ENCODE measurements at places on chromosomes 3 and 15.

GRCh38 chr3:27342267-27342666, 26.9 kb downstream of the NEK10 start:
- DNase-seq = no peak

DNA sequence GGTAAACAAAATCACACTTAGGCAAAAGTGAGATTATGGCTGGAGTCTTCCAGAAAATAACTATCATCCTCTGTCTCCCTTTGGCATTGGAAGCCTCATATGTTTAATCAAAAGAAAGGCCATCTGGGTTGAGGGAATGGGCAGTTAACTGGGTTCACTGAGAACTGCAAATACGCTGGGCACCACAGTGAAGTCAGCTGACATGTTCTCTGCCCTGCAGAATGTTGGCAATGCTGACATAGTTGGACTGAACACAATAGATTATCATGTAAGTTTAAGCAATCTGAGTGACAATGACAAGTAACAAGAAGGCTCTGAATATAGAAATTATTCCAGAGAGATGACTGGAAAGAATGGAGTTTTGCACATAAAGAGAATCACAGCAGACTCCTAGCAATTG, 43.8 kb upstream of the SLC25A26 start:
- DNase-seq = no peak

DNA sequence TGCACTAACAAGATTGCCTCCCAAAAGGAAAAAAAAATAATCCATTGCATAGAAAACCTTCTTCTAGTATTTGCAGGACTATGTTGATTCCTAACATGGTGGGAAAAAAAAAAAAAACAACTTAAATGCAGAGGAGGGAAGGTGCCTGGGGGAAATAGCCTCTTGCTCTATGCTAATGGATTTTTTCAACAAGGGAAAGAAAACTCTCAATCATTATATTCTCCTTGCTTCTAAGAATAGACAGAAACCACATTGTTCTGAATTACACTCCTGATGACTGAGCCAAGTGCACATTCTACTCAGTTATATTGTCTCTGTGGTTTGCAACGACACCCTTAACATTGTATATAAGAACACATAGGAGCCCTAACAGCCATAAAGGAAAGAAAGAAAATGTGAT, 760.2 kb downstream of the NAALADL2 start:
- DNase-seq = no peak

- no peak for DNase-seq
Measured at GRCh38 chr3:194246709-194247349, 104.3 kb downstream of the CPN2 start.

GRCh38 chr15:72229947-72230196, 1.1 kb downstream of the PKM start:
- no peak for DNase-seq

DNA sequence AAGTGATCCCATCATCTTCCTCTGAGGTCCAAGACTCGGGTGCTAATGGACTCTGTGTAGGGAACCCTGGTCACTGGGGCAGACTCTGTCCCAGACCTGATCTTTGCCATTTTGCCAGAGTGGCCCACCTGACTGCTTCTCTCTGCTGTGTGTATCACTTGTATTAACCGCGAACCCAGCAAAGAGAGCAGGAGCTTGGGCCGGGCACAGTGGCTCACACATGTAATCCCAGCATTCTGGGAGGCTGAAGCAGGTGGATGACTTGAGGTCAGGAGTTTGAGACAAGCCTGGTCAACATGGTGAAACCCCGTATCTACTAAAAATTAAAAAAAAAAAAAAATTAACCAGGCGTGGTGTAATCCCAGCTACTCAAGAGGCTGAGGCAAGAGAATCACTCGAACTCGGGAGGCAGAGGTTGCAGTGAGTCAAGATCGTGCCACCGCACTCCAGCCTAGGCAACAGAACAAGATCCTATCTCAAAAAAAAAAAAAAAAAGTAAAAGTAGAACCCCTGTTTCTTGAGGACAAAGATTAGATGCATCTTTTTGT, 32.9 kb upstream of the CYP11A1 start:
- no peak for DNase-seq

- no peak for DNase-seq
Measured at GRCh38 chr3:64368257-64369020, 143.2 kb upstream of the PRICKLE2 start.

DNA sequence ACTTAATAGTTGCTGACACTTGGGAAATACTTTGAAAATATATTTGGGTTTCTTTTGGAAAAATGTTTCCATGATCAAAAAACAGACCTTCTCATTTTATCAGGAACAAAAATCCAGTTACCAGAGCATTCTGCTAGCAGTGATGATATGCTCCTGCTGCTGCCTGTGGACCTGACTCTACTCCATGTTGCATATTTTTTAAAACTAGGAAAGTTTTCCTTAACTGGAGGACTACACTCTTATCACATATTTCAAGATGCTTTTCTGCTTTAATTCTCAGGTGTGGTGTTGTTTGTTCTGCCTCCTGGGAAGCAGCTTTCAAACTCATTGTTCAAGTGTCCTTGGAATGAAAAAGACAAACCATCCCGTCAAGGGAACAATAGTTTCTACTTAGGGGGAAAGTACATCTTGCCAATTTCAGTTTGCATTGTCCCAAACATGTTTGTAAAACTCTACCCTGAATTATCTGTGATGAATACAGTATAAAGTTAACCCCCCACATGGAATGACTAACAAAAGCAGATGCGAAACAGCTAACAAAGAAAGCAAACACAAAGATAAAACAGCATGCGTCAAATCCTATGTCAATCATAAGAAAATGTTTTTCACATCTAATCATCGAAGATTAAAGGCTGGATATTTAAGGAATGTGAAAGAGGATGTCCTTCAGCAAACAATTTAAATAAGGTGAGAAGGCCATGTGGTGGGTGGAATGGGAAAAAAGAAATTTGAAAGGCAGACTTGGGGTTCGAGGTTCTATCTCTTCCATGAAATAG, 40.1 kb upstream of the PSMD6 start:
- DNase-seq = no peak

- no peak for DNase-seq
Measured at GRCh38 chr3:72033666-72034428, 248.9 kb upstream of the PROK2 start.

- no peak for DNase-seq
Measured at GRCh38 chr3:139378587-139379241, 10.7 kb downstream of the COPB2 start.

DNA sequence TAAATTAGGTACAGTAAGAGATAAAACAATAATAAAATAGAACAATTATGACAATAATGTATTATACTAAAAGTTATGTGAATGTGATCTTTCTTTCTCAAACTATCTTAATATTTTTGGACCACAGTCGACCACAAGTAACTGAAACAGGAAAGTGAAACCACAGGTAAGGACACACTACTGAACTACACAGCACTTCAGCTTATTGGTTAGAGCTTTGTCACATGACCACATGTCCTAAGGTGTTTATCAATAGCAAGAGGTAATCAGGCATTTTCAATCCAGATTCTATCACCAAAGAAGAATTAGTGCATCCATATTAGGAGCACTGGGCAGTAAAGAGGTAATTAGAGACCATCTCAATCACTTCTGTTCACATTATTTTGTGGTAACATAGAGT, 392.8 kb downstream of the RSL24D1 start:
- DNase-seq = no peak

DNA sequence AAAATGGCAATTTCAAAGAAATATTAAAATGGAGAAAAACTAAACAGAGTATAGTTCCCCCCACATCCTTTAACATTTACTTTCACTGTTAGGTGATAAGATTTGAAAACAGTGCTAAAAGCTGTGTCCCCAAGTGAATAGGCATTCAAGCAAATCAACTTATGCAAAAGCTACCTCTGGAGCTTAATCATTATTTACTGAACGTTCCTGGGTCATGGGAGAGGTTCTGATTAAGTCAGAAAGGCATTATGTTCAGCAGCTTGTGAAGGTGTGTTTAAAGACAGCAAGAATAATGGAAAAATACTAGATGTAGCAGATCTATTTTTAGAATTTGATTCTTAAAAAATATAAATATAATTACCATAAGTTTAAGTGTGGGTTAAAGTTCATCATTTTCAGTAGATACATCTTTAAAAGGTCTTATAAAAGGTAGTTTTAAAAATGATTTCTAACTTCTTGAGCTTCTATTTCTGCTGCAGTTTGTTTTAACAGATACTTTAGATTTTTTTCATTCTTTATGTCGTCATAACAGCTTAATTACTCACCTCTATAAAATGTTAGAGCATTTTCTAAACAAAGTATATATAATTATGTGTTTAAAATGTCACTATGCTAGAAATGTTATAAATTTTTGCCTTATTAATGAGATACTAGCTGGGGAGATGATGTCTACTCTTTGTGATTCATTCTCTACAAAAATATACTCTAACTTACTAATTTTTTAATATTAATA, 127.9 kb downstream of the MITF start:
- no peak for DNase-seq

DNA sequence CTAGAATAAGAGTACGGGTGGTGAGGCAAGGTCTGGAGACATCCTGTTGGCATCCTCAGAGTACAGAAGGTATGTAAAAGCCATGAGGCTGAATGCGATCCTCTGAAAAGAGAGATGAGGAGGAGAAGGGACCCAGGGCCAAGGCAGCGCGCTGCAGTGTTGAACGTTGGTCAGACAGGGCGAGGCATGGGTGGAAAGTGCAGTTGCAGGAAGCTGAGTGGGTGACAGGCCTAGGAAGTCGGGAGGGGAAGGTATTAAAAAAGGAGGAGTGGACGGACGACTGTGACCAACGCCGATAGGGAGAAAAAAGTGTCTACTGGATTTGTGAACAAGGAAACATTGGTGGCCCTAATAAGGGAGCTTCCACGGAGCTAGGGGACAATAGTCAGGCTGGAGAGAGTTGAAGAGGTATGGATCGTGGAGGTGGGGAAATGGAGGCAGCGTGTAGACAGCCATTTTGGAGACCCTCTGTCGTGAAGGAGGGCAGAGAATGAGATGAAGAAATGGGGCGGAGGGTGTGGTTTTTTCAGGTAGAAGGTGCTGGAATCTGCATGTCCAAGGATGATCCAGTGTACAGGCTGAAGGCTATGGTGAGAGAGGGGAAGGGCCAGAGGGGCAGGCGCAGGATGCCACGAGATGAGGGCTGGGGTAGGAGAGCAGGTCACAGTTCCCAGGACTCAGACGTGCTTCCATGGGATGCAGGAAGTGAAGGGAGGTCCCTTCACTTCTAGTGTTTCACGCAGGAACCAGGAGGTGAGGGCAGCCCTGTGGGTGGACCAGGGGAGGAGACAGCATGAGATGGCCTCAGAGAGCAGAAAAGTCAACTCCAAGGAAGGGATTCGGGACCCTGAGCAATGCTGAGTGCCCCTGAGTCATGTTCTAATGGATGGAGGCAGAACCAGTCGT, 115.9 kb downstream of the ASB7 start:
- no peak for DNase-seq

GRCh38 chr3:17301271-17301670, 416.5 kb downstream of the PLCL2 start:
- no peak for DNase-seq

DNA sequence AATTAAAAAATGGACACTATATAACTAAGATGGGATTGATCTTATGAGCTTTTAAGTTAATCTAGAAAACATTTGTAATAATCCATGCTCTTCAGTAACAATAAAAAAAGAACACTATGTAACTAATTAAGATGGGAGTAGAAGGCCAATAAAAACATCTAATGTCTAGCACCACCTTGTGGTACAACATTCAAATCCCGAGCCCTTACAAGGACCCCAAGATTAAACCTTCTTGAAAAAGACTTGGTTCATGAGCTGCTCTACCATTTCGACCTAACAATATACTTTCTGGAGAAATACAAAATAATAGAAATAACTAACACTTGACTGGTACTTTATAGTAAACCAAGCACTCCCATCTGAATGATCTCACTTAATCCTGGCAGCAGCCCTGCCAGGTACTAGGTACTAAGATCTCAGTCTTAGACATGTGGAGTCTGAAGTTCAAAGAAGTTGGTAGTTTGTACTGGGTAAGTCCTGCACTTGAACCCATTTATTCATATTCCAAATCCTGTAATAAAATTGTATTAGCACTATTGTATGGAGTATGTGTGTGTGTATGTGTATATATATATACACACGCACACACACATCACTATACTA, 21.8 kb downstream of the METTL6 start:
- no peak for DNase-seq

- no peak for DNase-seq
Measured at GRCh38 chr3:127448161-127448561, 142.4 kb downstream of the TPRA1 start.

DNA sequence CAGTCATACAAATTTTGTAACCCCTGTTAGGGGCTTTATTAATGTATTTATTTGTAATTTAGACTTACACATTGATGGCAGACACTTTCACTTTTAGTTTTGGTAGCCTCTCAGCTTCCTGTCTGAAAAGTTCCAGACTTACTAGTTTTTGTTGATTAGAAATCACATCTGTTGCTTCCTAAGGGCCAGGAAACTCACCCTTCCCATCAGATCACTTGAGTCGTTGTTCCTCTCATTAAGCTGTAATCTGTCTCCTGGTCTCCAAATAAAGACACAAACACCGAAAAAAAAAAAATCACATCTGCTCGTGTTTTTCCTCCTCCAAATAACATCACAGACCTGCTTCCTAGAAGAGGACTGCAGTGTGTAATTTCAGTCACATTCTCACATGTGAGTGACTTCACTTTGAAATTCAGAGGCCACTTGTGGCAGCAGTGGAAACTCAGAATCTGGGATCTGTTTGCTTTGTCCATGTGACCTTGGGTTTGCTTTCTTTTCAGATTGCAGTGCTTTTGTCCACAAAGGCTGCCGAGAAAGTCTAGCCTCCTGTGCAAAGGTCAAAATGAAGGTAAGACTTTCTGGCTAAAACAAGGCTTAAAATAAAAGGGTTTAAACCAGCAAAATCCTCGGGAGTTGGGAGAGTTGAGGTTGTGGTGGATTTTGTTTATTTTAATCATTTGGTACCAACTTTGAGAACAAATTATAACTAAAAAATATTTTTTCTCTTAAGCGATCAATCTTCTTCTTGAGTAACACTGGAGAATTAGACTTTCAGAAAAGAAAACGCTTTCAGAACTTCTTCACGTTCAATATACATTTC, 87.0 kb downstream of the KLHL25 start:
- no peak for DNase-seq

DNA sequence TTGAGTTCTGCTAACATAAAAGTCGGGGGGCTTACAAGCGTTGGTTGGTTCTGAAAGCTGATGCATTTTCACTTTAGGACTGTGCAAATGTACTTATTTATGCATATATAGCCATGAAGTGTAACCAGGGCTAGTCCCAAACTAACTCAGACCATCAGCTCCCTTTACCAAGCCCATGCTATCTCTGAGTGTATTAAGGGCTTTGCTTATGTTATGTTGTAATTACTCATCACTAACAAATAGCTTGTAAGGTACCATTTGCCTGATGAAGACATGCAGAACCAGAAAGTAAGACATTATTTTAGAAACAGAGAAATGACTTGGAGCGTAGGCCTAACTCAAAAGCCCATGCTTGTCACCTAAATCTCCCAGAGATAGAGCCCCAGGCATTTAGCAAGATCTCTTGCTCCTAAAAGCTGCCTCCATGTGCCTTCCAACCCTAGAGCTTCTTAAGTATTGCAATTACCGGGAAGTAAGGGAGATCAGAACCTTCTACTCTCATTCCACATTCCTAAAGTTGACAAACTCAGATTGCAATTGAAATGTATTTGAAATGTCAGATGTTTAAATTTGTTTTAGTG, 362.9 kb upstream of the RBMS3 start:
- no peak for DNase-seq

Measured in activated T-cell treated with anti-CD3 and anti-CD28 coated beads for 4 hours (primary cell).